ENCODE measurements at places on chromosomes 1 and 21.

- H3K4me1 ChIP-seq = peaks cover 98% of the 10 kb centered on the region
- peaks cover 5% of the 10 kb centered on the region for H3K36me3 ChIP-seq
- no peaks in the 10 kb centered on the region for H3K27me3 ChIP-seq
- no peak for DNase-seq
- H3K27ac ChIP-seq = peak overlapping the region; percentile 70
- H3K4me3 ChIP-seq = no peak overlapping the region
Observed at GRCh38 chr1:91792489-91793071, 93.4 kb downstream of the TGFBR3 start.

GRCh38 chr1:188140958-188141357 lies 1312.2 kb downstream of the PLA2G4A start:
- H3K4me3 ChIP-seq = no peak overlapping the region
- no peak for DNase-seq
- H3K27me3 ChIP-seq = no peaks in the 10 kb centered on the region
- no peak overlapping the region for H3K27ac ChIP-seq
- H3K36me3 ChIP-seq = no peaks in the 10 kb centered on the region
- no peaks in the 10 kb centered on the region for H3K4me1 ChIP-seq

DNA sequence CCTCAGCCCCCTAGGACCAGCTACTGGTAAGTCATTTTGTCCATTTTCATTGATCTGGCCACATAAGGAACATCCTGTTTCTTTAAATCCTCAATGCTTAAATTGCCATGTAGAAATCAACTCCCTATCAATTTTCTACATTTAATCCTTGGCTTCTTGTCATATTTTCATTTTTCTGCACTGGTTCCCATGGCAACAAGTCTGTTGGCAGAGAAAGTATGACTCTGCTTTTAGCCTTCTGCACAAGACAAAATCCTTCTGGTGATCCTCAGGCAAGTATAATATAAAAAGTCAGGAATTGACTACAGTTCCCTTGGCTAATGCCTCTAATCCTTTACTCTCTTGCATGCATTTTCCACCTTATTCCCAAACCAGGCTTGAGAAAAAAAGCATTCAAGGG lies 65.0 kb downstream of the LRRC40 start:
- no peaks in the 10 kb centered on the region for H3K27me3 ChIP-seq
- no peak overlapping the region for H3K4me3 ChIP-seq
- H3K4me1 ChIP-seq = peaks cover 23% of the 10 kb centered on the region

GRCh38 chr1:63975481-63975880 lies 201.7 kb downstream of the ROR1 start:
- no peak for DNase-seq
- H3K4me3 ChIP-seq = no peak overlapping the region
- H3K27me3 ChIP-seq = no peaks in the 10 kb centered on the region

DNA sequence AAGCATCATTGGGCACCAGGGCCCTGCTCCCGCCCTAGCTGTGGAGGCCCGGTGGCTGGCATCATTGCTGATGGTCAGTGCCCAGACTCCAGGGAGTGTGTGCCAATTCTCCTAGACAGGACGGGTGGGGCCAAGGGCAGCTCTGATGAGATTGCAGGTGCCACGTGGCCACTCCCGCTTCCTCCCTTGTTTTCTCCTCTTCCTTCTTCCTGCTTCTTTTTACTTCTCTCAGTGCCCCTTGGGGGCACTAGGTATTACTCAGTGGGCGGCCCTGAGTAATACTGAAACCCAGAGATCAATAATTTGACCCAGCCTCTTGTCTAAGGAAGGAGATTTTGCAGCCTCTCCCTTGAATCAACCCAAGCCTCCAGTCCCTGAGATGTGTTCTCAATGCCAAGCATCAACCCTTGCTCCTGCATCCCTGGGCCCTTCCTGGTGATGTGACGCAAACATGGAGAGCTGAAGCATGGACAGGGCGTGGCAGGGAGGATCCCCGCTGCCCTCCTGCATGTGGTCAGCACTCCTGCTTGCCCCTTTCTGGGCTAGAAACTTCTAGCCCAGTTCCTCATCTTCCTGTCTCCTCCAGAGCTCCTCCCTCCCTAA lies 32.4 kb downstream of the CDK18 start:
- no peaks in the 10 kb centered on the region for H3K4me1 ChIP-seq
- peaks cover 6% of the 10 kb centered on the region for H3K36me3 ChIP-seq
- H3K27ac ChIP-seq = no peak overlapping the region
- no peaks in the 10 kb centered on the region for H3K27me3 ChIP-seq

GRCh38 chr1:6695868-6696267 lies 5.7 kb downstream of the DNAJC11 start:
- DNase-seq = no peak
- H3K36me3 ChIP-seq = no peaks in the 10 kb centered on the region
- H3K27ac ChIP-seq = no peak overlapping the region

DNA sequence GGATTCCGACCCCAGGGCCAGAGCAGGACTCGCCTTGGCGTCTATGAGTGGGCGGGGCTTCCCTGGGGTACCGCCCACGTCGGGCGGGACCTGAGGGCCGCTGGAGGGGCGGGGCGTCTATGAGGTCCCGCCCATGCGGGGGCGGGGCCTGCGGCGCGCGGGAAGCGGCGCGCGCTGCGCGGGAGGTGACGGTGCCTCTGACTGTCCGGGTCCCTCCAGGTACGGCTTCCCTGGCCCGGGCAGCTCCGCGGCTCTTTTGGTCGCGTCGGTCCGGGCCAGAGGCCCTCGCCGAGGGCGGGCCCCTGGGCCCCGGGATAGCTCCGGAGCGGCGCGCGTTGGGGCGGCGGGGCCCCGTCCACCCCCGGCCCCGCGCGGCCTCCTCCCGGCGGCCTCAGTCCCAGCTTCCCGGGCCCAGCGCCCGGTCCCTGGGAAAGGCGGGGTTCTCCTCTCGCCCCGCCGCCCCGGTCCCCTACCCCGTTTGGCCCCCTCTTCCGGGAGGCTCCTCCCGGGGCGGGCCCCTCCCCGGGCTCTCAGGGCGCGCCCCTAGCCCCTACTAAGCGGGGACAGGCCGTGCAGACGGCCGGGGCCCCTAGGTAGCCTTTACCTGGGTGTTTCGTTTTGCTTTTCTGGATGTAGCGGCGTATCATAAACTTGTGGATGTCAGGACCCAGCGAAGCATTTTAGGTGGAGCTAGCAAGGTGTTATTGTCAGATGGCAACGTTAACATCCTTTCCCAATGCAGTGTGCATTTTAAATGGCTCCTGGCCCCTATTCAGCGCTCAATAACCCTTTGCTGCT lies at the start of gene CHAF1B:
CHAF1B (plus strand) TSS at position 160 of the 798 bp plus-strand sequence. CDS start 745 bp downstream, outside the sequence.
- H3K27ac ChIP-seq = peak within 1 kb of the TSS; percentile 79
- H3K27me3 ChIP-seq = no peaks in the 10 kb centered on the region
- no peaks in the 10 kb centered on the region for H3K4me1 ChIP-seq
- DNase-seq = no peak
- H3K36me3 ChIP-seq = no peaks in the 10 kb centered on the region

- no peaks in the 10 kb centered on the region for H3K36me3 ChIP-seq
- H3K27ac ChIP-seq = peak overlapping the region; percentile 97
- no peak for DNase-seq
- H3K27me3 ChIP-seq = no peaks in the 10 kb centered on the region
- H3K4me1 ChIP-seq = peaks cover 60% of the 10 kb centered on the region
Observed at GRCh38 chr1:10693497-10694273, 102.8 kb downstream of the CASZ1 start.

Data from esophagus muscularis mucosa (tissue), 4 donors.